ENCODE measurements at places on chromosomes 5 and 9. TPM values are rescaled to one million over a fixed set of nuclear protein-coding genes. Genes with fewer than 3 reads are reported as not detected.

- H3K36me3 ChIP-seq, result no peaks in the 10 kb centered on the region
- H3K27ac ChIP-seq, result no peak overlapping the region
- H3K4me3 ChIP-seq, result no peak overlapping the region
- H3K4me1 ChIP-seq, result peaks cover 13% of the 10 kb centered on the region
Observed at GRCh38 chr5:171637811-171638210, 147.8 kb upstream of the SMIM23 start.

GRCh38 chr9:105676351-105676923, 14.2 kb downstream of the TAL2 start:
- H3K27ac ChIP-seq, result no peak overlapping the region
- H3K36me3 ChIP-seq, result no peaks in the 10 kb centered on the region
- no peaks in the 10 kb centered on the region for H3K27me3 ChIP-seq
- no peak for DNase-seq
- H3K4me1 ChIP-seq, result no peaks in the 10 kb centered on the region

- no peak overlapping the region for H3K4me3 ChIP-seq
- peaks cover 6% of the 10 kb centered on the region for H3K4me1 ChIP-seq
- no peaks in the 10 kb centered on the region for H3K27me3 ChIP-seq
- no peak overlapping the region for H3K27ac ChIP-seq
- H3K36me3 ChIP-seq, result no peaks in the 10 kb centered on the region
Observed at GRCh38 chr9:92734931-92735635, 29.6 kb downstream of the BICD2 start.

DNA sequence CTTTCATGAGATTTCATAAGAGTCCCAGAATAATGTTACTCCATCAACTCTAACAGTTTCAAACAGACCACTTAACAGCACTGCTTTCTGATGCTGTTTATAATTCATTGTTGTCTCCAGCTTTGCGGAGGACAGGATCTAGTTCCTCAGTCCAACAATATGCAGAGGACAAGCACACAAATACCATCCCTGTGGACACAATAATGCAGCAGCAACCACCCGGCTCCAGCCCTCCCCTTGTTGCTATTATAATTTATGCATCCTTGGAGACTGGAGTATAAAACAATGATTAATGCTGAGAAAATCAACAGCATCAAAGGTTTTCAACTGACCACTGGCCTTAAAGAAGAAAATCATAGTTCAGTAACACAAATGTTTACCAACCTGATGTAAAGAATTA, 108.3 kb downstream of the DENND1A start:
- no peaks in the 10 kb centered on the region for H3K36me3 ChIP-seq
- no peak overlapping the region for H3K27ac ChIP-seq
- DNase-seq, result no peak
- no peaks in the 10 kb centered on the region for H3K27me3 ChIP-seq

GRCh38 chr9:135825435-135826187, 81.7 kb downstream of the CAMSAP1 start:
- no peak overlapping the region for H3K4me3 ChIP-seq
- H3K27ac ChIP-seq, result no peak overlapping the region
- no peaks in the 10 kb centered on the region for H3K4me1 ChIP-seq
- no peak for DNase-seq
- no peaks in the 10 kb centered on the region for H3K27me3 ChIP-seq

- H3K4me1 ChIP-seq, result no peaks in the 10 kb centered on the region
- H3K27ac ChIP-seq, result no peak overlapping the region
- no peak overlapping the region for H3K4me3 ChIP-seq
- H3K36me3 ChIP-seq, result no peaks in the 10 kb centered on the region
Observed at GRCh38 chr5:33423018-33423630, 17.6 kb upstream of the TARS1 start.

DNA sequence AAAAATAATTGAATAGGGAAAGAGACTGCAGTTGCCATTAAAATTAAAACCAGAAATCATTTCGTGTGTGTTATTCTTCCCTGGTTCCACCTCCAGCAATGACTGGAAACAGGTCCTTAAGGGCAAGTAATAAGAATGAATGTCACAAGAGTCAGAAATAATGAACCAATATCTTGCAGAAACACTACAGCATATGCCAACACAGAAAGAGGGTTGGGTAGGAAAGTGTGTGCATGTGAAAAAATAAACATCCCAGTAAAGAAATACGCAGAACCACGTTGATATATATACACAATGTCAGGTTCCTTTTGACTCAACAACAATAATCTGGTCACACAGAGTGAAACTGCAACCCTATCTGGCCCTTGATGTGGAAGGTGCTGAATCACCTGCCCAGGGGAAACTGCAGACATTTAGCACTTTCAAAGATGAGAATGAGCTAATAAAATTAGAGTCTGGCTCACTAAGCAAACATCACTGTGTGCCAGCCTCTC, 15.0 kb downstream of the HMHB1 start:
- no peaks in the 10 kb centered on the region for H3K4me1 ChIP-seq
- no peak overlapping the region for H3K27ac ChIP-seq
- no peak overlapping the region for H3K4me3 ChIP-seq
- H3K36me3 ChIP-seq, result no peaks in the 10 kb centered on the region

- H3K36me3 ChIP-seq, result no peaks in the 10 kb centered on the region
- no peaks in the 10 kb centered on the region for H3K4me1 ChIP-seq
- H3K27ac ChIP-seq, result no peak overlapping the region
- no peaks in the 10 kb centered on the region for H3K27me3 ChIP-seq
Observed at GRCh38 chr9:76310991-76311390, 83.2 kb downstream of the RFK start.

DNA sequence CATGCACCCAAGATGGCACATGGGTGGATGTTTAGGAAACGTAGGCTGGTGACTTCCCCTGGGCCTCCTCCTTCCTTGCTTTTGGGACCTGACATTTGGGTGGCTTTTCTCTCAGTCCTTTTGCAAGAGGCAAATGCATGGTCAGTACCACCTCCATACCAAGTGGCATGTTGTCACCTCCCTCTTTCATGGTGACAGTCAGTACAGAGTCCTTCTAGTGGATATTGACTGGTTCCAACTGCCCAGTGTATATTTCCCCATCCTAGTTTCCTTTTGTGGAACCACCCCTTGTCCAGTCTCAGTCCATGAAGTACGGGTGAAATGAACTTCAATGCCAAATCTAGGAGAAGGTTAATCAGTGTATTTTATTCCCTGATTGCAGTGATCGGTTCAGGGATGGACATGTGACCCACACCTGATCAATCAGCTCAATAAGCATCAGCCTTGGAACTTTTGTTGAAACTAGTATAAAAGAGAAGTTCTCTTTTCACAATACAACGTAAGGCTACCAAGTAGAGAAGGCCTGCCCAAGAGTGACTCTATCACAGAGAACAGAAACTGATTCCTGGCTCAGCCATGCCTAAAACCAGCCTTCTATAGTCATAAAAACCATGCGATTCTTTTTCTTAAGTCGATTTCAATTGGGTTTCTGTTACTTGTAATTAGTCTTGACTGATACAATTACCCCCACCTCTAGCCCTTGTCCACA, 143.4 kb upstream of the KLF9 start:
- no peaks in the 10 kb centered on the region for H3K27me3 ChIP-seq
- no peak for DNase-seq
- no peak overlapping the region for H3K4me3 ChIP-seq
- H3K36me3 ChIP-seq, result no peaks in the 10 kb centered on the region
- H3K27ac ChIP-seq, result no peak overlapping the region
- peaks cover 14% of the 10 kb centered on the region for H3K4me1 ChIP-seq

- DNase-seq, result no peak
- no peak overlapping the region for H3K27ac ChIP-seq
- no peak overlapping the region for H3K4me3 ChIP-seq
- H3K27me3 ChIP-seq, result no peaks in the 10 kb centered on the region
- no peaks in the 10 kb centered on the region for H3K4me1 ChIP-seq
Observed at GRCh38 chr5:73558950-73559349, 6.5 kb downstream of the ANKRA2 start.

GRCh38 chr9:123488722-123489321, 132.8 kb downstream of the CRB2 start:
- no peaks in the 10 kb centered on the region for H3K27me3 ChIP-seq
- no peak for DNase-seq
- no peak overlapping the region for H3K4me3 ChIP-seq
- H3K27ac ChIP-seq, result no peak overlapping the region
- H3K36me3 ChIP-seq, result no peaks in the 10 kb centered on the region

- H3K4me1 ChIP-seq, result peaks cover 28% of the 10 kb centered on the region
- no peak overlapping the region for H3K4me3 ChIP-seq
- DNase-seq, result no peak
- no peaks in the 10 kb centered on the region for H3K27me3 ChIP-seq
Observed at GRCh38 chr5:95928724-95929253, 32.9 kb downstream of the ELL2 start.

DNA sequence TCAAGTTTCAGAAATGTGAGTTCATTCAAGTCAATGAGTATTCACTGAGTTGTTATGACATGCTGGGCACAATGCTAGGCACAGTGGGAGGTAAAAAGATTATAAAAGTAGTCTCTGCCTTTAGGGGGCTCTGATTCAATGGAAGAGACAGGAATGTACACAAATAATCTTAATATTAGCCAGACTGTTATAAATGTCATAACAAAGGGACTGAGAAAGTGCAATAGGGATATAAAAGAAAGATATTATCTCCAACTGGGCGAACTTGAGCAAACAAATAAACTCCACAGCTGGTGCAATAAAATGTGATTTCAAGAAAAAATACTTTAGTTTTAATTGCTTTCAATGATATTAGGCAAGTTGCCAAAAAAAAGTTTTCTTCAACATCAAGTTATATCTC, 755.2 kb downstream of the BRINP1 start:
- no peaks in the 10 kb centered on the region for H3K36me3 ChIP-seq
- H3K27me3 ChIP-seq, result no peaks in the 10 kb centered on the region
- no peak overlapping the region for H3K27ac ChIP-seq
- DNase-seq, result no peak
- no peak overlapping the region for H3K4me3 ChIP-seq

- H3K27ac ChIP-seq, result no peak overlapping the region
- H3K4me3 ChIP-seq, result no peak overlapping the region
- no peak for DNase-seq
- H3K4me1 ChIP-seq, result no peaks in the 10 kb centered on the region
Observed at GRCh38 chr5:160092960-160093707, 26.1 kb downstream of the PWWP2A start.

- no peak overlapping the region for H3K4me3 ChIP-seq
- no peaks in the 10 kb centered on the region for H3K27me3 ChIP-seq
- DNase-seq, result no peak
- H3K36me3 ChIP-seq, result no peaks in the 10 kb centered on the region
- H3K4me1 ChIP-seq, result no peaks in the 10 kb centered on the region
Observed at GRCh38 chr9:125807079-125807478, 59.9 kb downstream of the PBX3 start.

DNA sequence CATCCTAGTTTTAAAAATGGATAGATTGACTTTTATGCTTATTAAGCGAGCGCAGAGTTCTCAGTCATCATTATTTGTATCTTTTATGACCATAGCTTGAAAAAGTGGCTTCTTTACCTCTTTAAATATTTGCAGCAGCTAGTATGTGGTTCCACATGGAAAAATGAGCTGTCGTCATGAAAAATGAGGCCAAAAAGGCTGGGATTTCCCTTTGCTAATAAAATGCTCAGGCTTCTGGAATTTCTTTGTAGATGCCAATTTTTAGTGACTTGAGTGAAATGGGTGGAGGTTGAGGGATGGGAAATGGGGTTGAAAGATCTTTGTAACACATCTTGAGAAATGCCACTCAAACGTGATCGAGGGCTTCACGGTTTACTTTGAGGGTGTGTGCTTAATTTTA, 35.2 kb downstream of the RAI14 start:
- H3K4me1 ChIP-seq, result peaks cover 66% of the 10 kb centered on the region
- H3K36me3 ChIP-seq, result no peaks in the 10 kb centered on the region
- no peak overlapping the region for H3K4me3 ChIP-seq
- DNase-seq, result no peak
- H3K27me3 ChIP-seq, result no peaks in the 10 kb centered on the region

DNA sequence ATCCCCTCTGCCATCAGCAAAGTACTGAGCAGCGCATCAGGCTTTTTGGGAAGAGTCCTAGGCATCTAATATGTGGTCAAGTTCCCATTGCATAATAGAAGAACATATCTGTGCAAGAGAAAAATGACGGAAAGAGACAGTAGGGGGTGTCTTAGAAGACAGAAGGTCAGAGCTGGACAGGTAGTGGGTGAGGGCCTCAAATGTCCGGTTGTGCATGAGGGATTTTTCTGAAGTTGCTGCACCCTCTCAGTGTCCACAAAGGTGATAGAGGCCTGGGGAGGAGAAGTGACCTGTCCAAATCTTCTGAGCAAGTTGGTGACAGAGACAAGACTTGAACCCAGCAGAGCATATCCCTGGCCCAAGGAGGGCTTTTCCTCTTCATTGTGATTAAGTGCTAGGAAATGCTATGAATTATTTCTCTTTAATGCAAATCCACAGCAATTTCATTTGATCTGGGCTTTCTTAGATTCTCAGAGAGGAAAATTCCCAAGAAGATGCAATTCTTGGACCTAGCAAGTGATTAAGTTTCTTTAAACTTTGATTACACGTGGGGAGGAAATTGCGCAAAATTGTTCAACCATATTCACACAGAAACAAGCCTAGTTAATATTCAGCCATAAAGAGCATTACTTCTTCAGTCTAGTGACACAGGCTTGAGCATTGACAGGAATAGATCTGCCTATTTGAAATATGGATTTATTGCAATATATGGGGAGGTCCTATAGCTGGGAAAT, at the start of gene OR2S2:
Gene OR2S2 (minus strand): TSS at position 51 of the 734 bp plus-strand sequence. CDS start 56 bp downstream, outside the sequence.
- H3K27ac ChIP-seq, result no peak within 1 kb of the TSS
- no peak within 1 kb of the TSS for H3K4me3 ChIP-seq
- H3K36me3 ChIP-seq, result no peaks in the 10 kb centered on the region
- H3K4me1 ChIP-seq, result no peaks in the 10 kb centered on the region

- no peak overlapping the region for H3K4me3 ChIP-seq
- H3K36me3 ChIP-seq, result no peaks in the 10 kb centered on the region
- no peaks in the 10 kb centered on the region for H3K4me1 ChIP-seq
- no peaks in the 10 kb centered on the region for H3K27me3 ChIP-seq
- no peak overlapping the region for H3K27ac ChIP-seq
- DNase-seq, result no peak
Observed at GRCh38 chr5:6903934-6904333, 190.7 kb downstream of the TENT4A start.

- no peak overlapping the region for H3K27ac ChIP-seq
- H3K36me3 ChIP-seq, result no peaks in the 10 kb centered on the region
- H3K4me1 ChIP-seq, result no peaks in the 10 kb centered on the region
- no peaks in the 10 kb centered on the region for H3K27me3 ChIP-seq
- DNase-seq, result no peak
Observed at GRCh38 chr5:7650755-7651154, 200.2 kb downstream of the CFAP90 start.

GRCh38 chr5:39209924-39210323, 9.4 kb downstream of the FYB1 start:
- H3K27ac ChIP-seq, result no peak overlapping the region
- DNase-seq, result peak; percentile 64
- H3K4me3 ChIP-seq, result no peak overlapping the region
- H3K4me1 ChIP-seq, result no peaks in the 10 kb centered on the region
- H3K27me3 ChIP-seq, result no peaks in the 10 kb centered on the region

SOX30 gene
- total RNA-seq, result not detected

NUDT12 gene
- total RNA-seq, result 6.3 TPM

ENHO gene
- total RNA-seq, result not detected

PCDHB11 gene
- 7.1 TPM for total RNA-seq

LTC4S gene
- total RNA-seq, result 91.7 TPM

PRELID2 gene
- total RNA-seq, result 23.5 TPM

ZFP37 gene
- 3.3 TPM for total RNA-seq
